GM12878 (cell line): ENCODE measurements at places on chromosomes 2 and 18. TPM values are rescaled to one million over a fixed set of nuclear protein-coding genes. Genes with fewer than 3 reads are reported as not detected.

Gene ANKRD62
- total RNA-seq = not detected in 2 replicates

Gene MBD2
- 170 and 190 TPM in 2 replicates for total RNA-seq

Gene GKN1
- not detected in 2 replicates for total RNA-seq

- H3K4me3 ChIP-seq = no peak overlapping the region
- H3K4me1 ChIP-seq = no peaks in the 10 kb centered on the region
- H3K36me3 ChIP-seq = no peaks in the 10 kb centered on the region
- no peak for DNase-seq
- H3K27me3 ChIP-seq = no peaks in the 10 kb centered on the region
Measured at GRCh38 chr2:187208199-187208785, 239.8 kb downstream of the CALCRL start.

- H3K4me3 ChIP-seq = no peak overlapping the region
- H3K27me3 ChIP-seq = no peaks in the 10 kb centered on the region
- H3K36me3 ChIP-seq = no peaks in the 10 kb centered on the region
- no peak overlapping the region for H3K27ac ChIP-seq
- peaks cover 3% of the 10 kb centered on the region; the same call in 1 of the 2 replicates for H3K4me1 ChIP-seq
Measured at GRCh38 chr2:196963043-196963442, 36.5 kb upstream of the PGAP1 start.

- H3K4me3 ChIP-seq = no peak overlapping the region
- H3K27me3 ChIP-seq = no peaks in the 10 kb centered on the region
- no peak overlapping the region for H3K27ac ChIP-seq
- no peaks in the 10 kb centered on the region for H3K4me1 ChIP-seq
- no peaks in the 10 kb centered on the region for H3K36me3 ChIP-seq
Measured at GRCh38 chr18:65365245-65365980, 385.4 kb upstream of the CDH7 start.
